Fibroblast of the conjunctiva (primary cell): ENCODE measurements at places on chromosomes 4 and X.
A peak's percentile ranks its signal among the peaks of the same experiment; 100 is the strongest.

DNA sequence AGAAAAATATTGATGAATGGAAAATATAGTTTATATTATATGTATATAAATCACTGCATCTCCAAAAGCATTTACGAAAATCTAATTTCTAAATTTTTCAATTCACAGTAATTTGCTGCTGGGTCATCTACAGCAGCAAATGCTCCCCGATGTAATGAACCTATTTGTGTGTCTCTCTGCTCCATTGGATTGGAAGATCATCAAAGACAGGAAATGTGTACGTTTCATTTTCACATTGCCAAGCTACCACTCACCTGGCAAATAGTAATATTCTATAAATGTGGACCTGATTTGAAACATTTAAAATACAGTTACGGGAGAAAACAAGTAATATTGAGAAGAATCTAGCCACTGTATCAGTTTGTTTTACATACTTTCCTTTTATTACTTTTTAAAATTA lies 317.7 kb downstream of the PAPSS1 start:
- no peak for DNase-seq

GRCh38 chr4:143653031-143653430 lies 47.4 kb downstream of the FREM3 start:
- no peak for DNase-seq

GRCh38 chr4:87219632-87220093 lies 755 bp downstream of the KLHL8 start:
- no peak for DNase-seq

GRCh38 chr4:162170509-162170908 lies 6.7 kb upstream of the FSTL5 start:
- no peak for DNase-seq

GRCh38 chr4:188296331-188296730 lies 157.1 kb downstream of the TRIML1 start:
- no peak for DNase-seq

GRCh38 chr4:7244331-7244665 lies 52.0 kb downstream of the SORCS2 start:
- DNase-seq = no peak

DNA sequence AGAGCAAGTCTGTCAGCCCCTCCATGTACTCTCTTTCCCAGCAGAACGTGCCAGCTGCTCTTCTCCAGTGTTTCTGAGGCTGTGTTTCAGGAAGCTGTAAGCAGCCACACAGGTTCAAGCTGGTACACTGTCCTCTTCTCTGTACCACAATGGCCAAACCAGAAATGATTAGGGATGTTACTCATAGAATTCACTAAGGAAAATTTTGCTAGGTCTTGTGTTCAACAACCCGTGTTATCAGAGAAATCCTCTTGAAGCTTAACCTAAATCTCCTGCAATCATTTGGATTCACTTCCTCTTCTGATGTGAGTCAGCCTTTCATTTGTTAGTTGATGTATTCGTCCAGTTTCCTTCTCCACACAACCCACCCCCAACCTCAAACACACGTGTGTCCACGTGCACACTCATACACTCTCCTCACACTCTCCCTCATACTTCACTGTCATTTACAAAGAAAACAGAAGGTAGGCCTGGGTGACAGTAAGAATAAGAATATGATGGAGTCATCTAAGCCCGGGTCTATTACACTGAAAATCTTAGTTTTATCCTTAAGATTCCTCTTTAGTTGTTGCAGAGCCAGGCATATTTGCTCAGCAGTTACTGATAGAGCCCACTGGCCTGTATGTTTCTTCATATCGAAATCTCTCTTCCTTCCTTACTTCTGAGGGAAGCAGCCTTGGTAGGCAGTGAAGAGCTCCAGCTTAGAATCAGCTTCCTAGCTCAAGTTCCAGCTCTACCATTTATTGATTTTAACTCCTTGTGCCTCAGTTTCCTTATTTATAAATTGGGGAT lies 63.4 kb downstream of the DCUN1D4 start:
- DNase-seq = no peak

GRCh38 chr4:51880016-51880915 lies 37.3 kb downstream of the DCUN1D4 start:
- no peak for DNase-seq

DNA sequence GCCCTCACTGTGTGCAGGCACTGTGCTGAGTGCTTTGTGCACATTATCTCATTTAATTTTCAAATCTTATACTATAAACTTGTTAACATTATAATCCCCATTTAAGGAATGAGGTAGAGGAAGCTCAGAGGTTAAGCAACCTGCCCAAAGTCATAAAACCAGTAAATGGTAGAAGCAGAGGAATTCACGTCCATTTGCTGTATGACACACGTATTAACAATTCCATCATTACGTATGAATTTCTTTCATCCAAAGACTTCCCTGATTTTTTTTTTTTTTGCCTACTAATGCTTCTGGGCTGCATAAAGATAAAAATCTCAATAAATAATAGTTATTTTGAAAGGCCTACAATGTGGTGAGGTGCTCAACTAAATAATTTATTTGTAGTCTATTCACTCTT lies 64.5 kb upstream of the H2AZ1 start:
- no peak for DNase-seq

GRCh38 chrX:41912923-41913322 lies 10.4 kb downstream of the CASK start:
- no peak for DNase-seq

GRCh38 chr4:138894709-138895108 lies 120.9 kb upstream of the NOCT start:
- DNase-seq = no peak

- no peak for DNase-seq
These were observed 215.1 kb upstream of the CPEB2 start for GRCh38 chr4:14787221-14787620.

DNA sequence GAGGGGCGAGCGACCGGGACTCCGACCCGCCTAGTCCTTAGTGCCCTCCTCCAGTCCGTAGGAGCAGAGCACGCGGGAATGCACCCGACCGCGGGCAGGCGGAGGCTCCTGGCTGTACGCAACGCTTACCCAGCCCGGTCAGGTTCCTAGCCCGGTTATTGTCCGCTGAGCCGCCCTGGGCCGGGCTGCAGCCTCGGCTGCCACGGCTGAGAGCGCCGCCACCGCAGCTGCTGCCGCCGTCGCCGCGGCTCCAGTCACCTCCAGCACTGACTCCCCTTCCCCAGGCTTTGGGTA lies at the start of gene AMER1:
AMER1 (minus strand) TSS at position 268 of the 294 bp plus-strand sequence. CDS start 12,422 bp downstream, outside the sequence.
- peak; percentile 27 for DNase-seq

DNA sequence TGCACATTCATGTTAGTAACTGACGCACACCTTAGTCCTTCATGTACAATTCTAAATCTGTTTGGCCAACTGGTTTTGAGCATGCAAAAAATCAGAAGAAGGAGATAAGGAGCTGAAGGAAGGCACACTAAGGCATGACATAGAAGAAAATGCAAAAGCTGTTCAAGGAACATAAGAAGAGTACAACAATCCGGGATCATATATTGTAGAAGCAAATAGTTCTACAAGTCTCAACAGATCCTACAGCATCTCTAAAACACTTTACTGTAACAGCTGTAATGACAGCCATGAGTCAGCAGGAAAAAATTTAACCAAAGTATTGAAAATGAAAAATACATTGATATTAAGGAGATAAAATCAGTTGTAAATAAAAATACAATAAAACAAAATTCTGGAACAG lies 57.7 kb downstream of the KLHL13 start:
- DNase-seq = no peak

DNA sequence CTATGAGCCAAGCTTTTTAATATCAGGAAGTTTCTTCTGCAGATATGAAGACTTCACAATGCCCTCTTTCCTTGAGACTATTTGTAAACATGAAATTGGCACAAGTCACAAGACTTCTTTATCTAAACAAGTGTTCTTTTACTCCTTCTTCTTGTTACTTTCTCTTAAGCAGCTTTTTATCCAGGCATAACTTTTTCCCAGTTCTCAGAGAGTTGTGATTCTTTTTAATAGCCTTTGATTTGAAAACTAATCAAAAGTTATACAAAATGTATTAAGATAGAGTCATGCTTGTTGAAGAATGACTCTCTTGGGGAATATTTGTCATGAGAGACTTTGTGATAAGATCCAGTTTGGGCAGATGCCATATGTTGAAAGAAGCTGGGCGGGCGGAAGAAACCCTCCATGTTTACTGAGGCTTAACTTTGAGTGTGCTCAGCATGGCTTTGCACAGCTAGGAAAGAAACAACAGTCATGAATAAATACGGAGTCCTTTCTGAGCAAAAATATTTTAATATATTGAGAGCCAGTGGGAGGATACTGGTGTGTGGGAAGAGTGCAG lies 39.3 kb downstream of the SYTL5 start:
- DNase-seq = no peak

DNA sequence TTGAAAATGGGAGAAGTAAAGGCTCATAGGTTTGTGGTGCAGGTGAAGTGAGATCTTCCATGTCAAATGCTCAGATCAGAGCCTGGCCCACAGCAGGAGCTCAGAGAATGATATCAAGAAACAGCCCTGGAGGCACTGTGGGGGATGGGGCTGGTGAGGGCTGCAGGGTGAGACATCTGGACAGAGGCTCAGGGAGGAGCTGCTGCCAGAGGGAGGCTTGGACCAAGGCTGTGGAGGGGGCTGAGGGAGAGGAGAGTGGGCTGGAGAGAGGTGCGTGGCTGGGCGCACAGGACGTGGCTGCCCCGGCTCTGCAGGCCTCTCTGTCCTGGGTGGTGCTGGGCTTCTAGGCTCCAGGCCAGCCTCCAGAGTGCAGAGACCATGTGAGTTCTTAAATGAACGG lies 5.6 kb downstream of the SORCS2 start:
- DNase-seq = no peak

- DNase-seq = no peak
These were observed 2.1 kb downstream of the MTM1 start for GRCh38 chrX:150570512-150570911.

DNA sequence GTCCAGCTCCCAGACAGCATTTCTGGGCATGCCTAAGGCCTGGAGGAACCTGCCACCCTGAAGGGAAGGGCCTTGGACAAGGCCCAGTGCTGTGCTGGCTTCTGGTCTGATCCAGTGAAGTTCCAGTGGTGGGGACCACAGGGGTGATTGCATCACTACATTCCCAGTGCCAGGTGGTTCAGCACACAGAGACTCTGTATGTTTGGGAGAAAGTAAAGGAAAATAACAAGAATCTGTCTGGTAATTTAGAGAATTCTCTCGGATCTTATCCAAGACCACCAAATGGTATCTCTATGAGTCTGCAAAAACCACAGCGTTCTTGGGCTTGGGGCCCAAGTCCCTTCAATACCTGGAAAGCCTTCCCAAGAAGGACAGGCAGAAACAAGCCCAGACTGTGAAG lies 131.8 kb upstream of the MAD2L1 start:
- DNase-seq = no peak

GRCh38 chr4:98148856-98149255 lies 5.6 kb upstream of the STPG2 start:
- no peak for DNase-seq
